Memory B cell (primary cell): ENCODE measurements at places on chromosomes 6 and 20.

GRCh38 chr6:57019434-57019833 lies 27.1 kb upstream of the KIAA1586 start:
- no peak for DNase-seq

GRCh38 chr6:7155871-7156579 lies 48.3 kb downstream of the RREB1 start:
- DNase-seq: no peak

- no peak for DNase-seq
Observed at GRCh38 chr20:62355516-62355877, 11.6 kb downstream of the LAMA5 start.

DNA sequence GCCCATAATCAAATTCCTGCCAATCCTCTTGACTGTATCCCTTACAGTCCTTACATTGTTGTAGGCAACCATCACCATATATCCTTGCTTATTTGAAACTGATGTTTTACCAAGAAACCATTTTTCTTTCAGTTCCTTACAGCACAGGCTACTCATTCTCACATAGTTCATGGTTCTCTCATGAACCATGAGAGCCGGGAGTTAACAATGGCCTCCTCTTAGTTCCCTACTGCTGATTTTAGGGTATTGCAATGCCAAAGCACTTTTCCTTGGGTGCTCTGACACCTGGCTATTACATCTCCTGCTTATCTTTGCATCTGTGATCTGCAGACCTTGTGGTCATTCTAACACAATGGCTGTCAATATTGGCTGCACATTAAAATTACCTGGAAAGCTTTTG lies 133.4 kb downstream of the MYB start:
- no peak for DNase-seq

GRCh38 chr6:16985513-16986284 lies 116.2 kb upstream of the STMND1 start:
- no peak for DNase-seq
